ENCODE measurements at places on chromosomes 5 and 9. TPM values are rescaled to one million over a fixed set of nuclear protein-coding genes. Genes with fewer than 3 reads are reported as not detected.

The ASPN gene
- 2.0 TPM for total RNA-seq

The LIFR gene
- 49.4 TPM for total RNA-seq

The MLANA gene
- total RNA-seq = not detected

The OR1L6 gene
- total RNA-seq = not detected

The GLRA1 gene
- total RNA-seq = not detected

The SH3PXD2B gene
- 27.2 TPM for total RNA-seq

The SV2C gene
- not detected for total RNA-seq

The GCNT1 gene
- total RNA-seq = 30.0 TPM

The BSPRY gene
- not detected for total RNA-seq

The IFNE gene
- total RNA-seq = 3.3 TPM

The PPP3R2 gene
- total RNA-seq = not detected

The SPATA31D4 gene
- total RNA-seq = not detected

The CCL19 gene
- not detected for total RNA-seq

The TMEM38B gene
- 8.7 TPM for total RNA-seq

The CARD6 gene
- total RNA-seq = 7.0 TPM

The PAX5 gene
- not detected for total RNA-seq

The SYK gene
- total RNA-seq = under 0.01 TPM

The DND1 gene
- 0.14 TPM for total RNA-seq

The PCDHGA4 gene
- total RNA-seq = 4.5 TPM

The CDX1 gene
- 0.09 TPM for total RNA-seq

The GPR150 gene
- 0.28 TPM for total RNA-seq

The BTNL9 gene
- total RNA-seq = not detected

The NEK6 gene
- total RNA-seq = 41.2 TPM

The SH2D3C gene
- under 0.01 TPM for total RNA-seq

The FGD3 gene
- total RNA-seq = not detected

The ADGRD2 gene
- total RNA-seq = not detected

The EPB41L4A gene
- 0.37 TPM for total RNA-seq

All from smooth muscle cell of bladder (primary cell).